ENCODE measurements at places on chromosomes 2 and 18.
A peak's percentile ranks its signal among the peaks of the same experiment; 100 is the strongest.

GRCh38 chr2:1813371-1813770 is 69.1 kb upstream of the PXDN start:
- no peak for DNase-seq

- DNase-seq: no peak
These were observed 1131.2 kb downstream of the TSN start for GRCh38 chr2:122886479-122887145.

- DNase-seq: no peak
These were observed 74.8 kb upstream of the RIOK3 start for GRCh38 chr18:23378302-23378686.

DNA sequence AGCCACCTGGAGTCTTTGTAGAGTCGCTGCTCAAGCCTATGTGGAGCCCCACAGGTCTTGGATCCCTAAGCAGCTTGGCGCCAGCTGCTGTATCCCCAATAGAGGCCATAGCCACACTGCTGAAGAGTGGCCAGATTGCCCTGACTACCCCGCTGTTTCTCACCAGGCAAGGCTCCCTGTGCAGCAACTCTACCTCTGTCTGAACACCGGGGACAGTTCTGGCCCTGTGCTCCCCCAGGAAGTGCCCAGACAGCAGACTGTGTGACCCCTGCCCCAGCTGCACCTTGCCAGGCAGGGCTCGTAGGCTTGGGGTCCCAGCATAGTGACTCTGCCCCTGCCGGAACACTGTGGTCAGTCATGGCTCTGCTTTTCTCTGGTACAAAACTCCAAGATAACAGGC is 53.5 kb upstream of the GALNT13 start:
- DNase-seq: no peak

GRCh38 chr2:213251618-213252017 is 32.6 kb upstream of the SPAG16 start:
- DNase-seq: no peak

GRCh38 chr2:235638541-235639427 is 144.9 kb downstream of the AGAP1 start:
- DNase-seq: no peak

DNA sequence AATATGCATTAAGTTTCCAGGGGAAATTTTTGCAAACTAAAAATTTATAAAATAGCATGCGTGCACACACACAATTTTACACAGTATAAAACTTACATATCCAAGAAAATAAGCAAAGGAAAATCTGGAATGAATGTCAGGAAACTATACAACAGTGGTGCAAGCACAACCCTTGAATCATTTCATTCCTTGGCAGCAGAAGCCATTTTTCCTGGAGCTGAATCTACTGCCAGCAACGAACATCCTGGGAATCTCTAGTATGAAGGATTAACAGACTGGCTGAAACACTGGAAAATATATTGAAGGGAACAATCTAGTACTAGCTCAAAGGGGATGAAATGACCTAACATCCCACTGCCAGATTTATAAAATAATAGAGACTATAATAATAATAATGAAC is 235.3 kb downstream of the DYM start:
- DNase-seq: no peak

DNA sequence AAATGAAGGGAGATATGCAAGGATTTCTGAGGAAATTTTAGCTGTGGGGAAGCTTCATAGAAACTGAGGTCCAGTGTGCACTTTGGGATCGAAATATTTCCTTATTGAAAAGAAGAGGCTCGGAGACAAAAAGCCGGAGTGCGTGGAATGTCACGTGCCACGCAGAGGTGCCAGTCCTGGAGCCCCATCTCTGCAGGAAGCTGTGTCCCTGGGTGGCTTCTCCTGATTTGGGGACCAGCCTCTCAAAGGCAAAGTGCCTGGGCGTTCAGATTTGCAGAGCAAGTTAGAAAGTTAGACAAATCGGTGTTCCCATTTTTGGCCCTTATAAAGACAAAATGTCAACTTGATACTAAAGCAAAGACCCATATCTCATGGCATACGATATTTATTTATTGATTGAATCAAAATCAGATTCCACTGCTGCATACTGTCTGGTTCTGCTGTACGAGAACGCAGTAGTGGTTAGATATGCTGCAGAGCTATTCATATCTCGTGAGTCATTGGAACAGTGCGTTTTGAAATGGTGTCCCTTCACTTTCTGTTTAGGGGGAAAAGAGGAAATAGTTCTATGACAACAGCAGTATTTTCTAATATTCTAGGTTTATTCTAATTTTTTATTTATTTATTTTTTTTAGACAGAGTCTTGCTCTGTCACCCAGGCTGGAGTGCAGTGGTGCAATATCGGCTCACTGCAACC is 9.1 kb upstream of the ATG16L1 start:
- no peak for DNase-seq

GRCh38 chr2:131035826-131036231 is 57.4 kb downstream of the FAM168B start:
- no peak for DNase-seq

- no peak for DNase-seq
These were observed 48.0 kb upstream of the TGIF1 start for GRCh38 chr18:3401669-3402620.

DNA sequence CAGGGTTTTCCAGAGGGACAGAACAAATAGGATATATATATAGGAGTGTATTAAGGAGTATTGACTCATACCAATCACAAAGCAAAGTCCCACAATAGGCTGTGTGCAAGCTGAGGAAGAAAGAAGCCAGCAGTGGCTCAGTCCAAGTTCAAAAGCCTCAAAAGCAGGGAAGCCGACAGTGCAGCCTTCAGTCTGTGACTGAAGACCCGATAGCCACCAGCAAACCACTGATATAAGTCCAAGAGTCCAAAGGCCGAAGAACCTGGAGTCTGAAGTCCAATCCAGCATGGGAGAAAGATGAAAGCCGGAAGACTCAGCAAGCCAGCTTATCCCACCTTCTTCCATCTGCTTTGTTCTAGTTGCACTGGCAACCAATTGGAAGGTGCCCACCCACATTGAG is 39.0 kb upstream of the GPD2 start:
- no peak for DNase-seq

- DNase-seq: no peak
These were observed 78.6 kb downstream of the SATB2 start for GRCh38 chr2:199378948-199379650.

GRCh38 chr2:67389286-67389685 is 7.8 kb upstream of the ETAA1 start:
- no peak for DNase-seq

- DNase-seq: no peak
These were observed 47.7 kb downstream of the PRKCE start for GRCh38 chr2:45699032-45699658.

DNA sequence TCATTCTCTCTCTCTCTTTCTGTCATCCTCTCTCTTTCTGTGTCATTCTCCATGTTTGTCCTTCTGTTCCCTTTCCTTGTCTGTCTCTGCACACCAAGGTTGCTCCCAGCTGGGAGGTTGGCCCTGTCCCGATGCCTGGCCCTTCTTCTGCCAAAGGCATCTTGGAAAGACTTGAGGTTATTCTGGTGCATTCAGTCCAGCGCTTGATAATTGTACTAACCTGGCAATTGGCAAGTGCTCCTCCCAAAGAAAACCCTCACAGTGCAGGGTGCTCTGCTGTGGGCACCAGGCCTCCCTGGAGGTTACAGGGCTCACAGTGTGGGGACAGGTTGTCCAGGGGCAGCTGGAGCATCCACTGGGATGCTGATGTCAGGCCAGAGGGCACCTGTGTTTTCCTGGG is 95.4 kb downstream of the GLI2 start:
- no peak for DNase-seq

GRCh38 chr2:30282721-30283120 is 51.4 kb downstream of the LBH start:
- DNase-seq: no peak

DNA sequence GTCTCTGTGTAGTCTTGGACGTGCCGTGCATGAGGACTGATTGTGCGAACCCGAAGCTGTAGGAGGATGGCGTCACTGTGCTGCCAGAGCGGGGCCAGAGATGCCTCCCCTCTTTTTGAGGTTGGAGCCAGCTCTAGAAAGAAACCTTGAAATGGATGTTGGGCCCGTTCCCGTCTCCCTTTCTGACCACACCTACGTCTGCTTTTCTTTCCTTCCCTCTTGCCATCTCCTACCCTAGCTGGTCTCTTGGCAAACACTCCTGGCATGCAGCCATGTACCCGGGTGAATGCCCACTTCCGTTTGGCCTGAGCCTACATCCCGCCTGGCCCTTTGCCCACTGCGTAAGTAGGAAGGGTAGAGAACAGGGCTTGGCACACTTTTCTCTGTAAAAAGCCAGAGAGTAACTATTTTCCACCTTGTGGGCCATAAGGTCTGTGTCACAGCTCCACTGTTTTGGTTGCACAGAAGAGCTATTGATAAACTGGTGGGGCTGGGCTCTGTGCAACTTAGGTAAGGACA is 37.4 kb downstream of the SH3BP4 start:
- no peak for DNase-seq

DNA sequence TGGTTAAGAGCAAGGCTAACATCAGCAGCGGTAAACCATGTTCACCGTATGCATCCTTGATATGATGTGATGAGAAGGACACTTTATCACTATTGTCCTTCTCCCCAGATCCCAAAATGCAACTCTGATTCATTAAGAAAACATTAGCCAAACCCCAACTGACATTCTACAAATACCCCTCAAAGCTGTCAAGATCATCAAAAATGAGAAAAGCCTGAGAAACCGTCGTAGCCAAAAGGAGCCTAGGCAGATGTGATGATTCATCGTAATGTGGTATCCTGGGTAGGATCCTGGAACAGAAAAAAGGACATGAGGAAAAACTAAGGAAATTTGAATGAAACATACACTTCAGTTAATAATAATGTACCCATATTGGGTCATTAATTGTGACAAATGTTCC is 67.3 kb upstream of the ST6GAL2 start:
- DNase-seq: no peak

DNA sequence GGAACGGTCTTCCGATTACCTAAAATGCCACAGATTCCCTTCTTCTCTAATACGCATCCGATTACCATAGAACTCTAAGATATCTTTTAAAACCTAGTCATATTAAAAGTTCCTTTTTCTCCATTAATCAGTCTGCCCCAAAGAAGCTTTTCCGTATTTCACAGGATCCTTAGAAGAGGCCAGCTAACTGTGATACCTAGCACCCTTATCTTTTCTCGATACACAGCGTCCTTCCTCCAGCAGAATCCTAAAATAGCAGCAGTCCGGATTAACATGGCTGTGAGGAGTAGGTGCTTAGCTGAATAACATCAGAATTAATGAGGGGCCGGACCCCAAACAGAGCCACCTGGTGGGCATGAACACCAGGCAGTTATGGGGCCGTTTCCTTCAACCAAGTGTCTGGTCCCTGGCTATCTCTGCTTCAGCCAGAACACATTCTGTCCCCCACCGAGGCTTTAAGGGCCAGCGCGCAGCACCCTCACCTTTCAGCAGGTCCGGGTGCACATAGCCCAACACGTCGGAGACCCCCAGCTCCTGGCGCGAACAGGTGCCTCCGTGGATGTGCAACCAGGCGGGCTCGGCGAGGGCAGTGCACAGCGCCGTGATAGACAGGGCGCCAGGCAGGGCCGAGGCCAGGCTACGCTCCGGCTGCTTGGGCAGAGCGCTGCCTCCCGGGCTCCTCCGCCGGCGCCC is 995 bp downstream of the TMEM127 start:
- peak; percentile 4 for DNase-seq

GRCh38 chr18:59459369-59460071 is 100.5 kb upstream of the LMAN1 start:
- no peak for DNase-seq

All from stimulated activated CD4-positive, alpha-beta T cell treated with anti-CD3 and anti-CD28 coated beads, Interleukin-15, amount 100 ng/mL, for 1 hour (primary cell).